Mesothelial cell of epicardium (in vitro differentiated cells): ENCODE measurements at places on chromosomes 3 and 15.
A peak's percentile ranks its signal among the peaks of the same experiment; 100 is the strongest.

DNA sequence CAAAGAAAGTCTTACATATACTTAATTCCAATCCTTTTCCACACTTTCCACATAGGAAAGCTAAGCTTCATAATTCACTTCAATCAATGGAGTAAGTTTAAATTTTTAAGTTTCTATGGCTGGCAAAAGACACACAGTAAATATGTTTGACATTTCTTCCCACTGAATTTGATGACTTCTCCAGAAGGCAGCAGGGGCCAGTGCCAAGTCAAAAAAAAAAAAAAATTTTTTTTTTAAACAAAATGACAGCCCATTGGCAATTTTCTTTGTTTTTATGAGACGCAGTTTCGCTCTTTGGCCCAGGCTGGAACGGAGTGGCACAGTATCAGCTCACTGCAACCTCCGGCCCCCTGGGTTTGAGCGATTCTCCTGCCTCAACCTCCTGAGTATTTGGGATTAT lies 28.7 kb downstream of the ATP13A3 start:
- no peak for DNase-seq

GRCh38 chr3:17266846-17267245 lies 382.1 kb downstream of the PLCL2 start:
- no peak for DNase-seq

GRCh38 chr3:23837691-23838090 lies 31.9 kb downstream of the UBE2E1 start:
- no peak for DNase-seq

- no peak for DNase-seq
Observed at GRCh38 chr15:52440946-52441345, 87.7 kb downstream of the MYO5A start.

DNA sequence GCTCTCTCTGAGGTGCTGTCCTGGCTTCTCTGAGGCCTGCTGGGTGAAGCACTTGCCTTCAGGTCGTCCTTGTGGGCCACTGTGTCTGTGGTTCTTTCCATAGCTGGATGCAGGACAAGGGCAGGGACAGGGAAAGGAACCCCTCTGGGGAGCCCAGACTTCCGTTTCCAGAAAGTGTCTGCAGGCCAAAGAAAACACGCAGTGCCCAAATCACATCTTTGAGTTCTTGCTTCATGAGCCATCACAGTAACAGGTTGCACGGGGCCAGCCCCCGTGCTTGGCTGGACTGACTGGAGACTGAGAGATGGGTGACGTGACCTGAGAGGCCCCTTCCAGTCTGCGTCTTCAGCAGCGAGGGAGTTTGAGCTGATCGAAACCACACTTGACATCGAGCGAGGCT lies 115.8 kb downstream of the GABRG3 start:
- DNase-seq: no peak

DNA sequence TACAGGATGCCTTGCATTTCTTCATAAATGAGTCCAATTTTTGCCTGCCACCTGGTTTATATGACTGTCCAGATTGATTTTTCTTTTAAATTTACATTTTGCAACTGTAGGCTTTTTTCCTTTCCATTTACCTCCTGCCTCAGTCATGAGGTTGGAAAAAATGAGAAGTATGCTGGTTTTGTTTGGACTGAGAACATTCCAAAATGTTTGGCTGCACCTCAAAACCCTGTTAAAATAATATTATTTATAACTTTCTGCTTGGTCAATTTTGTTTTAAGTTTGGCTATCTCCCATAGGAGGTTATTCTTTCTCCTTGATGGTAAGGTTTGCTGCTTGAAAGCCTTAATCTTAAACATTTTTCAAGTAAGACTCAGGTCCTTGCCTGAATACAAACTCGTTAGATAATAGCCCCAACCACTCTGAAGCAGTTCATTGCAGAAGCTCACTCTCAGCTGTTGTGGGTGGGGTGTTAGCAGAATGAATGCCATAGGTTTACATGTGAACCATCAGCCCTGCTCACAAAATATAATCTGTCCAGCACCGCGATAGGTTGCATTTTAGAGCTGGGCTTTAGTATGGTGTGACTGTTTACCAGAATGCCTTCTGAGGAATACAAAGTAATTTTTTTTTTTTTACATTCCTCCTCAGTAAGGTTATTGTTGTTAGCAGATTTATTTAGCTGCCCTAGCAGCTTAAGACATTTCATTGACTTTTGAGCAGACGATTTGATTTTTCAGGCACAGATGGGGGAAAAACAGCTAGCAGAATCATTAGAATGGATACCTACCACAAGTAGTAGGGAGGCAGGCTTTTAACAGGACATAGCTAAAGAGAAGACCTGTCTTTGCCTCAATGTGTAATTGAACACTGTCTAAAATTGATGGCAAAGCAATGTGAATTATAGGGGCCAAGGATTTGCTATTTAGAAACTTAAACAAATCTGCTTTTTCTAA lies 630.8 kb upstream of the KCNMB2 start:
- DNase-seq: no peak

DNA sequence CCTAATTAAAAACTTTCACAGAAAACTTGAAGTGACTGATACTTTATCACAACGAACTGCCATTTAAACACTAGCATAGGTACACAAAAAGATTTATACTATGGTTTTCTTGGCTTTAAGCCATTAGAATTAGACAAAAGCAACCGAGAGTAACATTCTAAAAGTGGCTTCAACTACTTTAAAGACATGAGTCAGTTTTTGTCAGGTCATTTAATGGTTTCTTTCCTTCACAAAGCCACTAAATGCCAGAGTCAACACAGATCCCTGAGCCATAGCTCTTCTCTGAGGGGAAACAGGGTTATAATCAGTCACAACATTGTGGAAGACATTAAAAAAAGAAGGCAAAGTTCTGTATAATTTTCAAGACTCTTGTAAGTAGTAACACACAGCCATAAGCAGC lies 54.6 kb downstream of the CAPN3 start:
- no peak for DNase-seq

GRCh38 chr3:185537369-185537970 lies 14.9 kb downstream of the LIPH start:
- no peak for DNase-seq

- no peak for DNase-seq
Observed at GRCh38 chr3:126268866-126269265, 88.3 kb downstream of the KLF15 start.

DNA sequence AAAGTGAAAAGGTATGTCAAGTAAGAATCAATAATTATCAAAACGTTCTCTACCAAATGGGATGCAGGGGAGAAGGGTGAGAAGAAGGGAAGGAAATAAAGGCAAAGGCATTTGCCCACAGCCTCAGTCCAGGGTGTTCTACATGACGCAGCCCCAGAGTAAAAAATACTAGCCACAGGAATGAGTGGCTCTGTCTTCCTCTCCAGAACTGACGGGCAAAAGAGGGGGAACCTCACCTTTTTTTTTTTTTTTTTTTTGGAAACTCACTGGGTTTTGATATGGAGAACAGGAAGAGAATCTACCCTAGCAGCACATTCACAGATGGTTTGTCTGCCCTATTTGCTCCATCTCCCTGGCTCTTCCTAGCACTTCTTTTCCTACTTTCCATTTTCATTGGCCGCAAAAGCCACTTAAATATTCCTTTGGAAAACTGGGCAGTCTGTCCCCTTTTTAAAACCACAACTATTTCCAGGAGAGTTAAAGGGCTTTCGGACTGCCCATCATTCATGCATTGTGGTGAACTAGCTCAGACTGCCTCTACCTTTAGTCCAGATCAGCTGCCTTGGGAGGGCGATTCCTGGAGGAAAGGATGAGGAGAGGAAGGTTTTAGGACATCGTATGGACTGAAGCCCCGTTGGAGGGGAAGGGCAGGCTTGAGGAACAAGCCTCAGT lies 28.2 kb downstream of the B3GNT5 start:
- DNase-seq: no peak

DNA sequence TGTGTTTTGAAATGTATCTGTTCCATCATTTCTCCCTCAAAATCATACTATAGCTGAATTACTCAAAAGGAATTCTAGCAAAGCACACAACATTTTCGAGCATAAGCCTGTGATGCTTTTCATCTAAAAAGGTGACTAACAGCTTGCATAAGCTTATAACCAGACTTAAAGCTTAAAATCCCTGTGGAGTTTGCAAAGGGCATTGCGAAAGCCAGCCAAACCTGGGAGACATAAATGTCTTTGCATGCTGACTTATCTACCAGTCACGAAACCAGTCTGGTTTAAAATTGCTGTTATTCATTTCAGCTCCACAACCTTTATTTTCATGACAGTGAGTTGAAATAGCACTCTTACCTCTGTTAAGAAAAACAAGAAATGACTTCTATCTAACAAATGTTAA lies 35.6 kb upstream of the LIPC start:
- DNase-seq: no peak

GRCh38 chr3:127455541-127456450 lies 134.7 kb downstream of the TPRA1 start:
- peak; percentile 75 for DNase-seq

DNA sequence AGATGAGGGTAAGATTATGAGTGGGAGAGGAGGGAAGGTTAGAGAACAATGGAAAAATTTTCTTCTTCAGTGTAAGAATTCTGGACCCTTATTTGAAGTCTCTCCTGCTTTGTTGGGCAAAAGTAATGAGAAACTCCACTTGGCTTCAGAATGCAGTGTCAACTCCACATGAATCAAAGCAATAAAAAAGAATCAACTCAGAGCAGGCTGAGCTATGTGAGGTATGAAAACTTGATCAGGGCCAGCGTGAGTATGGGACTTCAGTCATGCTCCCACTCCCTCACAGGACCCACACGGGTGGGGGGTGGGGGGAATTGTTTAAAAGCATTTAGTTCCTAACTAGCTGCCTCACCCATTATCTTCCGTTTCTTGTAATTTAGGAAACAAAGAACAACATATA lies 502.2 kb downstream of the PDCD6IP start:
- DNase-seq: no peak

GRCh38 chr15:65042776-65043327 lies 2.3 kb upstream of the SLC51B start:
- DNase-seq: no peak

- DNase-seq: no peak
Observed at GRCh38 chr15:28955160-28955992, 69.6 kb downstream of the APBA2 start.

DNA sequence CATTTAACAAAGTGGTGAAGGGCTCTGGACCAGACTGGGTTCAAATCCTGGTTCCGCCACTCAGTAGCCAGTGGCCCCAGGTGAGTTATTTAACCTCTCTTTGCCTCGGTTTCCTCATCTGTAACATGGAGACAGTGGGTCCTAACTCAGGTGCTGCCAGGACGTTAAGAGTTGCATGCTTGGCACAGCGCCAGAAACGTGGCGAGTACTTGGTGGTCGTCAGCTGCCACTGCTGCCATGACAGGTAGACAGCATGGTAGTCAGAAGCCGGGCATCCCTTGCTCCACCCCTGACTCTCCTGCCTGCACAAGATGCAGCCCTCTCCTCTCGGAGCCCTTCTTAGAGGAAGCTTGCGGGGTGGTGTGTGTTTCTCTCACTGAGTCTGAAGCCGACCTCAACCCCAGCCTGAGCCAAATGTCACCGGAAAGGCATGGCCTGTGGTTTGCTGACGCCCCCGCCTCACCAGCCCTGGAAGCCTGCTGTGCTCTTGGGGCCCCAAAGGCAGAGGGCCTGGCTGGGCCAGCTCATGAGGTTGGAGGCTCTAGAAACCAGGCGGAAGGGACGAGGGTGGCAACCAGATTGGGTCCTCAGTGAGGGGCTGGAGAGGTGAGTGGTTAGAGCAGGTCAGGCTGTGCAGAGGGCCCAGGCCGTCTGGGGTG lies 160.8 kb upstream of the TLE3 start:
- DNase-seq: no peak

GRCh38 chr15:101406526-101407195 lies 82.8 kb downstream of the PCSK6 start:
- peak; percentile 29 for DNase-seq

DNA sequence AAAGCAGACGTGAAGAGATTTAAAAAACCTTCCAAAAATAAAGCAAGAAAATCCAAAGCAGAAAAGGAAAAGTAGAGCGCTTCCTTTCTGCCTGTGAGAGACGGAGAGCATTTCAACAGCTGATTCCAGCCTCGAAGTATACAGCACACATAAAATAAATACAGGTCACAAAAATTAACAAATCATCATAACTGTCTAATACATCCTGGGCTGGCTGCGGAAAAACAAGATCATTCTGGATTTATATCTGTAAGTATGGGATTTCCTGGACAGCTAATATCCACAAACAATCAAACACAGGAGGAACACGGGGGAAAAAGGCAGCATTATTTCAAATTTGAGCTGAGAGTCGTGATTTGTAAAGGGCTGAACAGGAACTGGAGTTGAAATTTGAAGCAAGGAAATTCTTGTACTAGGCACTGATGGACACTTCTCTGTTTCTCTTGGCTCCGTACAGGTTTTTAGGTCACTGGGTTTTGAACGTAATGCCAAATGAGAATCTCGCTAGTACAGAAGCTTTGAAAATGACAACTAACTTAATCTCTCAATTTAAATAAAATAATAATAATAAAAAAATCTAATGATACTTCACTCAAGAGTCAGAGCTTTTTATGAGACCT lies 577.7 kb downstream of the FOXP1 start:
- no peak for DNase-seq

DNA sequence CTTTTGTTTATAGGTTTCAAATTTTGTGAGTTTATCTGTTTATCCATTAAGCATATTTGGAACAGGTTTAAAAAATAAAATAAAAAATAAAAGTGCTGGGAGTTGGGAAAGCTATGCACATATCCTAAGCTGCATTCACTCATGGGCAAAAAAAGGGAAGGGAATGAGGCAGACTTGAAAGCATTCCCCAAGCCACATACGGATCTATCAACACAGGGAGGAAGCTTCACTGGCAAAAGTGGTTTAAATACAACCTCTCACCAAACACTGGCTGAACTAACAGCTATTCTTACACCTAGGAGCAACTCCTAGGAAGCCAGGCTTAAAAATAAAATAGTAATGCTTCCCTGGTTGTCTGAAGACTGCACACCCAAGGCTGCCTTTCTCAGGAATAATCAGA lies 101.2 kb downstream of the PCCB start:
- no peak for DNase-seq

DNA sequence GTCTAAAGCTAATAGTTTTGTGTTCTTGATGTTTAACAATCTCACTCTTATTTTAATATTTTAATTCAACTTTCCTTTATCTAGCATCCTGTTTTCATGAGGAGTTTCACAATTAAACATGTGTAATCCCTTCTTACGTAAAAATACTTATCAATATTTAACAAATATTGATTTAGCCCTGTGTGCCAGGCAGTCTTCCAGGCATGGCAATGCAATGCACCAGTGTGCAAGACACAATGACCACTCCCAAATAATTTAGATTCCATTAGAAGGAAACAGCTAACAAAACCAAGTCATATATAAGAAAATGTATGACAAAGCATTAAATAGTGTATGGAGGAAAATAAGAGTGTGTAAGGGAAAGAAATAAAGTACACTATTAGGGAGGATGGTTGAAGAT lies 627.1 kb upstream of the ARPP21 start:
- no peak for DNase-seq

DNA sequence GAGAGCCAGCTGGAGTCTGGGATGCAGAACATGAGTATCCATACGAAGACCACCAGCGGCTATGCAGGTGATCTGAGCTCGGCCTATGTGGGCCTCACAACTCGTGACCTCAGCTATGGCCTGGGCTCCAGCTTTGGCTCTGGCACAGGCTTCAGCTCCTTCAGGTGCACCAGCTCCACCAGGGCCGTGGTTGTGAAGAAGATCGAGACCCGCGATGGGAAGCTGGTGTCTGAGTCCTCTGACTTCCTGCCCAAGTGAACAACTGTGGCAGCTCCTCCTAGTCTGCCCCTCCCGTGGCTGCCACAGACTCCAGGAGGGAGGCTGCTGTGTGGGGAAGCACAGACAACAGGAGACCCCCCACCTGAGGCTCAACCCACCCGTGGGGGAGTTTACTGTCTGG lies 3.6 kb upstream of the KPNA4 start:
- DNase-seq: no peak
